ENCODE measurements at places on chromosomes 16 and 17.

DNA sequence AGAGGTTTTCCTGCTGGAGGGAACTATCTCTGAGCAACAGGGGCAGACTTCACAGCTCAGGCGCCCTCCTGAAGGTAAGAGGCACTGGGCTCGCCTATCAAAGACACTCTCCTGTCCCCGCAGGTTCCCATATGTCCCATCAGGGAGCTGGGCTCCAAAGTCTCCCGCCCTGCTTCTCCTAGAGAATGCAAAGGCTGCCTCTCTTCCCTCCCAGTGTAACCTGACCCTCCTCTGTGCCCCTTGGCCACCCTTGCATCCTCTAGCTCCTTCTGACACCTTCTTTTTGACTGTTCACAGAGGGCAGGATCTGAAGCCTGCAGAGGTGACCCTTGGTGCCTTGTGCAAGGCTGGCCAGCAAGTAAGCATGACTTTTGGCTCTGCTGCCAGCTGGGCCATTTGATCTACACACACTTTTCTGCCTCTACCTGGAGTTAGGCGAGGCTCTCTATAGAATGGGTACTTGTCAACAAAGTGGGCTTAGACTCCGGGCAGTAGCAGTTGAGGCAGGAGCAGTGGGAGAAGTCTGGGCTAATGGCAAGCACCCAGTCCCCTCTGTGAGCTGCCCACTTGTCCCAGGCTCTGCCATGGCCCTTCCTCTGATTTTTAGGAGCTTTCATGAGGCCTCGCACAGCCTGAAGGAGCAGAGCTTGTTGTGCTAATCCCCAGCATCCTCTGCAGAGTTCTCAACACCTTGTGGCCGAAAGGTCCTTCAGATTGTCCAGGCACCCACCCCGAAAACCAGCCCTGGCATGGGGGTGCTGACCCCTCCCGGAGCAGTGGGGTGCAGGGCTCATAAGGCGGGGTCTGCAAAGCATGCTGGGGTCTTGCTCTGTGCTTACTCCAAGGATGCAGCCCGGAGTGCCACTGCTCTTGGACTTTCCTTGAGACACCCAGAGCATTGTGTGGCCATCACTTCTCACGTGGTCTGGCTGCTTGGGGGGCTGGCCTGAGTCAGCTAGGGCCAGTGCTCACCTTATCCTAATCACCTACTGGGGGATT is 122.9 kb downstream of the METRNL start:
- DNase-seq: no peak

GRCh38 chr16:57319646-57320045 is 35.2 kb upstream of the PLLP start:
- no peak for DNase-seq

GRCh38 chr17:304461-304860 is 48.1 kb downstream of the RPH3AL start:
- DNase-seq: no peak

DNA sequence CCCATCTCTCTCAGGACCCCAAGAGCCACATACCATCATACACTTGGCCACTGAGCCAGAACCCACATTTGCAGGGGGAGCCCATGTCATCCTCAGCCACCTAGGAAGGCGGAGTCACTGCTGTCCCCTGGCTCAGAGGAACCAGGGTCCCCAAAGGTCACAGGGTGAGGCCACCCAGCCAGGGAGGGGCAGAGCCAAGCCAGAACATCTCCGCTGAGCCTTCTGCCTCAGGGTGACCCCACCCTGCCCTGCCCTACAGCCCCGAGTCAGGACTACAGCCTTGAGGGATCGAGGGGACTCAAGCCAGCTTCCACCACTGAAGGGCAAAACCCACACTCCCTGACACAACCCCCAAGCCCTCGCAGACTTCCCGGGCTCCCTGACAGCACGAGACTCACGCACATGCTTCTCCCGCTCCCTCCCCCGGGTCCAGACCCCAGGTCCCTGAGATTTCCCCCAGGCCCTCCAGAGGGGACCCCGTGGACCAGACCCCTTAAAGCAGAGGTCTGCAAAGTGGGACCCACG is 17.4 kb downstream of the PIEZO1 start:
- no peak for DNase-seq

DNA sequence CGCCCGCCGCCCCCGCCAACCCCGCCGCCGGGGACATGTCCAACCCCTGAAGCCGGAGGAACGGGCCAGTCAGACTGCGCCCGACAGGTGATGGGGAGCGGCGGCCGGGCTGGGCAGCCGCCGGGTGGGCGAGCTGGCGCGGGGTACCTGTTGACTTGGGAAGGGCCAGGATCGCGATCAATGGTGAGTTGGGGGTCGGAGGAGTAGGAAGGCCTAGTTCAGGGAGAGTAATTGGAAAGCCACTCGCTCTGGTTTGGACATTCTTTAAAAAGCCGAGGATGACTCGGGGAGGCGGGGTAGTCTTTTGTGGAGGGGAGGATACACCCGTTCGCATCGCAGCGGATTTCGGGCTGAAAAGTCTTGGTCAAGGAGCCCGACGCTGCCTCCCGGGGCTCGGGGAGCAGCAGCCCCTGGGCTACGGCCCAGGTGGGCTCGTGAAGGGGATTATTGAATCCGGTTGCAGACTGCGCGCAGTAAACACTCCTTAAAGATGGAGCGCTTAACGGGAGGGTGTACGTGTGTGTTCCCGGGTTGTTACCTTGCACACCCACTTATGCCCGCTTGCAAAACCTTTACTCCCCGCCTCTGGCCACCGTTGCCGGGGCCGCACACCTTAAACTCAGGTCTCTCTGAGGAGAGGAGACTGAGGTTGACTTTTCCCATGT is 123.8 kb downstream of the GOSR1 start:
- DNase-seq: no peak

GRCh38 chr16:81484908-81485624 is 40.5 kb downstream of the CMIP start:
- DNase-seq: no peak

- peak; percentile 60 for DNase-seq
Measured at GRCh38 chr16:48321317-48322036, 63.7 kb downstream of the SIAH1 start.

DNA sequence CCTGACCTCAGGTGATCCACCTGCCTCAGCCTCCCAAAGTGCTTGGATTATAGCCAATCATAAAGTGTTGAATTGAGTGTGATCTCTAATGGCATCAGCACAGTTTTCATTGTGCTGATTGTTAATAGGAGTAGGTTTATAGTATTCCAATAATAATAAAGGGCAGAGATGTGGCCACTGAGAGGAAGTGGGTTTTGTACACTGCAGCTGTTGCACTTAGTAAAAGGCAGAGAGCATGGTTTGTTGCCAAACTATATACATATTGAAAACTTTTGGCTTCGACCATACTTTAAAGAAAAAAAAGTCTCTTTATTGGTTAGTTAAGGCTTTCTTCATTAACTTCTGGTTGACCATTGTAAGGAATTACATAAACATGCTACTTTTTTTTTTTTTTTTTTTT is 185.9 kb downstream of the CDK5R1 start:
- no peak for DNase-seq

- DNase-seq: no peak
Measured at GRCh38 chr17:71398800-71399219, 722.0 kb upstream of the SOX9 start.

DNA sequence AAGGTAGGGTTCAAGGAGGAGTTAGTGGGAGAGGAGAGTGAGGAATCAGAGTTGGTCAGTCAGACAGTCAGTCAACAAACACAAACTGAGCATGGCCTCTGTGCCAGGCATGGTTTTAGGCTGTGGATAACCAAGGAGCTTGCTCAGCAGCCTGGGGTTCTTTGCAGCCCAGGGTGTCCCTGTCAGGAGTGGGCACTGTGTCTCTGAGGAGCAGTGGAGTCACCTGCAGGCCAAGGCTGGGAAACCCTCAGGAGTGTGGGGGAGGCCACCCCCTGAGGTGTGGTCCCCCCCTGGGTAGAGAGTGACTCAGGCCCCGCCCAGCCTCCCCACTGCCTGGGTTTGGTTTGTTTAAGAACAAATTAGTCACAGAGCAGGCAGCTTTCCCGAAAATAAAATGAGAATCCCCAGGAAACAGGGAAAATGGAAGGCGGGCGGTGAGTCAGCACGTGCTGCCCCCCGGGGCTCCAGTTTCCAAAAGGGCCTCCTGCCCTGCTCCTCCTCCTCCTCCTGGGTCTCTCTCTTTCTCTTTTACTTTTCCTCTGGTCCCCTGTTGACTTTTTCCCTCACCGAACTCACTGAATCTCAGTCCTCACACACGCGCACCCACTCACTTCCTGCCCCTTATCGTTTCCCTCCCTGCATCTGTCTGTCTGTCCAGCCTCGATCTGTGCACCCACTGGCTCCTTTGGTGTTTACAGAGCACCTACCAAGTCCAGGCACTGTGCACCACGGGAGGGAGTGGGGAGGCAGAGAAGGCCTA is 44.3 kb downstream of the SOCS3 start:
- peak; percentile 92 for DNase-seq

All from foreskin fibroblast (primary cell).